Mucosa of gallbladder (tissue), 1 donor: ENCODE measurements at places on chromosomes 6 and 20.

GRCh38 chr6:77403424-77403823, 59.9 kb downstream of the HTR1B start:
- no peak for DNase-seq

DNA sequence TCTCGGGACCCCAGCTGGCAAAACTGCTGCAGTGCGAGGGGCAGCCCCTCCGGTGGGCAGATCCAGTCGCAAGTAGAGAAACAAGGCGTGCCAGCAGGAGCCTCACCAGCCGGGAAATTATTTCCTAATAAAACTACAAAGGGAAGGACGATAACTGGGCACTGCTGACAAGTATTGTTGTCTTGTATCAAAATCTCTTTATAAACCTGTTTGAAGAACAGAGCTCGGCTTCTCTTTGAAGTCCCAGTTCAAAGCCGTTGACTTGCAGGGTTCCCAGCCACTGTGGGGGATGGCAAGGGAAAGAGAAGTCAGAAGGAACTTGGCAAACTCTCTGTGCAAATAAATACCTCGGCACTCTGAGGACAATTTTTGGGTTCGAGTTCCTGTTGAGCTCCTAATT, 504.5 kb downstream of the CD83 start:
- no peak for DNase-seq

DNA sequence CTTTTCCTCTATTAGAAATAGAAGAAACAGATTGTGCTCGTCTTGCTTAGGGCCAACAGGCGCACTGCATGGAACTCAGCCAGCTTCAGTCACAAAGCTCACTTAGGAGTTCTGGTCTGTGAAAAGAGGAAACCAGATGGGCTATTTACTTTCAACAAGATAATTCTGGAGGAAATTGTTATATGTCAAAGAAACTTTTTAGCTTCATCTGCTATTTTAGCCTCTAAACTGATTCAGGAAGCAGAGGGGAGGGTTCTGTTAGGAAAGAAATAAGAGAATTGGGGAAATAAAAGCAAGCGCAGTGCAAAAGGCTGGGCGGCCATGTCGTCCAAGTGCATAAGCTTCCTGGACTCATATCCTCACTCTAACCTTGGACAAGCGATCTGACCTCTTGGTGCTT, 21.3 kb downstream of the PRKN start:
- DNase-seq = peak; percentile 67

DNA sequence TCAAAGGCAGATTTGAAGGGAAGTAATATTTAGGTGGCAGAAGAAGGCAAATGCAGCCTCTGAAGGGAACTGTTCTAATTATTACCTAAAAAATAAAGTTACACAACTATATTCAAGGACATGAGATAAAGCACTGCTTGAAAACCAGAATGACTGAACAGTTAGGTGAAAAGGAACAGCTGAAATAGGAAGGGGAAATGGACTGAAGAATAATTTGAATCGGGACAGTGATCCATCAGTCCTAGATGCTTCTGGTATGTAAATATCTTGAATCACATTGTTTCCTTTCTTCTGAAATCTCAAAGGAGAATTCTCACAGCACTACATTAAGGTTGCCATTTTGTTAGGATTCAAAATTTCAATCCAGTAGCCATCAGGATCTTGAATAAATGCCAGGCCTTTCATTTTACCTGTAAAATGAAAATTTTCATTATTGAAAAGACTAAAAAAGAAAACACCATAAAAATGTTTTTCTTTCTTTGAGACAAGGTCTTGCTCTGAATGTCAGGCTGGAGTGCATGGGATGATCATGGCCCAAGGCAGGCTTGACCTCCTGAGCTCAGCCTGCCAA, 25.9 kb downstream of the GLO1 start:
- no peak for DNase-seq

DNA sequence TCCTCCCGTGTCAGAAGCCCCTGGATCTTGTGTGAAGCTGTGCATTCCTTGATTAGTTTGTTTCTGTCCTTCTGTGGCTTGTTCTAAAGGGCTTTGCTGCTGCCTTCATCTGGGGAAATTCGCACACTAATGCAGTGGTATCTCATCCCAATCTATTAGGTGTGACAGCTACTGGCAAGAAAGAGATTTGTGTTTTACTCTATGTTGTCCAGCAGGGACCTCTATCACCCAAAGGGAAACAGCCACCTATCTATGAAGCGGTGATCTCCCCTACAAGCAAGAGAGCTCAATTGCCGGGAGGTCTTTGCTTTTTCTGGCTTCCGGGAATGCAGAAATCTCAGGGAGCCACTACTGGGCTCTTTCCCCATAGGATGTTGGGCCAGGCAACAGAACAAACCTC, 151.8 kb downstream of the NRN1 start:
- no peak for DNase-seq

GRCh38 chr20:44496976-44497375, 21.3 kb downstream of the TTPAL start:
- DNase-seq = no peak

- no peak for DNase-seq
Measured at GRCh38 chr6:87088076-87088475, 6.8 kb downstream of the CGA start.

GRCh38 chr6:151175662-151176445, 63.9 kb upstream of the AKAP12 start:
- DNase-seq = no peak

- DNase-seq = no peak
Measured at GRCh38 chr6:113636357-113636824, 220.8 kb upstream of the MARCKS start.

DNA sequence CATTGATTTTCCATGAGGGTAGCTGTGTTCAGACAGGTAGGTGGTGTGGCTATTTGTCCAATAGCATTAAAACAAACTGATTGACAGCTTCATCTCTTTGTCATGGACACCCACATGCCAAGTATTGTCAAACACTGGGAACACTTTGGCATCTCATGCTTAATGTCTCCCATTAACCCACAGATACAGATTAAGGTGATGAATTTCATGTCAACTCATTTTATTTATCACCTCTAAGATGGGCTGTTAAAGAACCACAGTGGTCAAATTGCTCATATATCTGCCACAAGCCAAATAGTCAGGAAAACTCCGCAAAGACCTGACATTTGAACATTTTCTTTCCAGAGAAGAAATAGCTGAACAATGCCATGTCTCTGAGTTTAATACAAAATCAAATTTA, 139.1 kb upstream of the SPTLC3 start:
- DNase-seq = no peak

- DNase-seq = no peak
Measured at GRCh38 chr20:41072915-41073314, 44.3 kb downstream of the TOP1 start.

GRCh38 chr6:20060252-20060651, 152.0 kb downstream of the MBOAT1 start:
- no peak for DNase-seq

- DNase-seq = no peak
Measured at GRCh38 chr6:39157511-39157910, 42.5 kb upstream of the SAYSD1 start.

GRCh38 chr20:43389211-43389610, 68.5 kb upstream of the SRSF6 start:
- DNase-seq = peak; percentile 58

- DNase-seq = no peak
Measured at GRCh38 chr20:37777012-37777950, 83.5 kb downstream of the CTNNBL1 start.

GRCh38 chr6:158781692-158782373, 37.3 kb downstream of the EZR start:
- DNase-seq = no peak

DNA sequence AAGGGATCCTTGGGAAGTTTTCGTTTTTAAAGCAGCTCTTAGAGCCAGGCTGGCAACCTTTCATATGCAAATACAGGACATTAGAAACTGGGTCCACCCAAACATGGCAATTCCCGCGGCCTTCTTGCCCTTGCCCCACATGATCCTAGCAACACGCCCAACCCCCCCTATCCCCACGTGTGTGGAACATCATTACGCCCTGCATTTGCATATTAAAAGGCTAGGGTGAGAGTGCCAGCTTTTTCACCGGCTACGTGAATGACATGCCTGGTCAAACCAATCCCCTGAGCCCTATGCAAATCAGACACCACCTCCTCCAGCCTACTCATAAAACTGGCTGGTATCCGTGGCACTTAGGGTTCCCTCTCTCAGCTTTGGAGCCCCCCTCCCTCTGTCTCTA, 88.1 kb downstream of the TNFRSF21 start:
- no peak for DNase-seq

DNA sequence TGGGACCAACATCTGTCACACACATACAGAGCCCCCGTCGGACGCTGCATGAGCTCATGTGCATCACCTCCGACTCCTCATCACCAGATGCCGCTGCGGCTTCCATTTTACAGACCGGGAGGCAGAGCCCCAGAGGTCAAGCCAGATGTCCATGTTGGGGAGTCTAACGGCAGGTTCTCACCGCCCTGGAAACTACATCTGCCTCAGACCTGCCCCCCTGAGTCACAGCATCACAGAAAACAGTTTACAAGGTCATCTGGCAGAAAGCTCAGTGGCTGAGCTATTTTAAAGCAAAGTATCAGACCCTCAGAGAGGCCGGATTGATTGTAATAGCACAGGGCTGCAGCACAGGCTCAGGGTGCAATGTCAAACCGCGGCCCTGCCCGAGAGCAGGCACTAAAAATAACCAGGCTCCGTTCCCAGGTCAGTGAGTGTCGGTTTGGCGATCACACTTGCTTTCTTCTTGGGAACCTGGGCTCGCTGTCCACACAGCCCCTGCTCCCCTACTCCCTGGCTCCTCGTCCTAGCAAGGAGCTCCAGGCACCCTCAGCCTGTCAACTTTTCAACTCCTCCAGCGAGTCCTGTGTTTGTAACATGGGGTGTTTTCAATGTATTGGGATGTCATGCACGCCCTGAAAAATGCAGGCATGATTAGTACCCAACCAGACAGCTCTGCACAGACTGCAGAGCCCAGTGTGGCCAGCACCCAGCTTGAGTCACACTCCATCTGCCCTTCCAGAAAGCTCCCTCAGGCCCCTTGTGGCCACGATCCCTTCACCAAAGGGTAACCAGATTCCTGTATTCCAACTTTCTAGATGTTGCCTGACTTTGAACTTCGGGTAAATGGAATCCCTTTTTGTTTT, 264.5 kb downstream of the CDH4 start:
- DNase-seq = no peak

DNA sequence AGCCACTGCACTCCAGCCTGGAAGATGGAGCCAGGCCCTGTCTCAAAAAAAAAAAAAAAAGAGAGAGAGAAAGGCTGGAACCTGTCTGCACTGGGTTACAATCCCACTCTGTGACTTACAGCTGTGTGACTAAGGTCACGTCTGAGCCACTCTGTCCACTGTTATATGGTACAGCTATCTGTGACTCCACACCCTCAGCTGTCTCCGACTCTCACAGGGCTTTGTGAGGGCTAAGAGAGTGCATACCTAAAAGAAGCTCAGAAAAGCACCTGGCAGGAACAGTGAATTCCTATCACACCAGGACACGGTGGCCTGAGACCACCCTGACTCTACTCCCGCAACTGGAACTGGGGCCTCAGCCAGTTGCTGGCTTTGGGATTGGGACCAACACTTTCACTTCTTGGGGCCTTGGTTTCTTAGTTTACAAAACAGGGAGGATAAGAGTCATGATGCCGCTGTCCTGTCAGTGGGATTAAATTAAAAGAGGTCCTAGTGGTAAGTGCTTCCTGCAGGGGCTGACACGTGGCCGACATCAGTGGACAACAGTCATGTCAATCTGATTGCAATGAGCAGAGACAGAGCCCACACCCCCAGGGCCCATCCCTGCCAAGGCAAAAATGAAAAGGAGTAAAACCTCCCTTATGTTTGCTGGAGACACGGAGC, 5.7 kb upstream of the CD93 start:
- no peak for DNase-seq

- DNase-seq = no peak
Measured at GRCh38 chr6:46688117-46688965, 656 bp downstream of the TDRD6 start.

- DNase-seq = no peak
Measured at GRCh38 chr6:140009286-140009685, 634.8 kb upstream of the CITED2 start.
